ENCODE measurements at places on chromosomes 3 and 15.

GRCh38 chr3:98322101-98322500, 31.6 kb upstream of the OR5K4 start:
- no peak for DNase-seq

DNA sequence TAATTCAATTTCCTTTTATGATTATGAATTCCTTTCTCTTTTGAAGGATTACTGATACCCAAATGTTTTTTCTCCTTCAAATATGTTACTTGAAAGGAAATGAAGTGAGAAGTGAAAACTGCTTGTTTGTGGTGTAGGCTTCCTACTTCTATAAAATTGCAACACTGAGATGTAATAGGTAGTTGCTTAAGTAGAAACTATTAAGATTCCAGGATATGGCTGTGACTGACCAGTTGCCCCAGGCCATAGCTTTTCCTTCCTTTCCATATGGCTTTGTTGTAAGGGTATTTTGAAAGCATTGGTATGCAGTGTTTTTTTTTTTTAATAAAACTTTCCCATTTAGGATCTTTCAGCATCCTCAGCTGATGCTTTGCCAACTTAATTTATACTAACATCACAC, 28.5 kb downstream of the DNAJC13 start:
- DNase-seq: no peak

GRCh38 chr3:50193746-50194127, 2.3 kb downstream of the GNAT1 start:
- DNase-seq: no peak

DNA sequence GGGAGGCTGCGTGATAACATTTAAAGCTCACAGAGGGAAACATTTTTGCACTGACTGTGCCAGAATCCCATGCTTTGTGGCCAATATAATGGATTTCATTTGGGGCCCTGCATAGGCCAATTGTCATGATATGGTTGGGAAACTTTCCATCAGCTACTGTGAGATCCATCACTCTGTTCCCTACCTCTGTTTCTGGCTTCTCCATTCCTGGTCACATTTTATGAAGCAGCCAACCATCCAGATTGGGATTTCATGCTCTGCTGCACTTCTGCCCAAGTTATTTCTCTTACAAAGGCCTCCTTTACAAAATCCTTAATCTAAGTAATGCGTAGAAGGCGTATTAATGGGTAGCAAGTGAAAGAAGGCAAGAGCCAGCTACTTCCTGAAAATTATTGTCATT, 221.1 kb downstream of the LRTM1 start:
- DNase-seq: no peak

DNA sequence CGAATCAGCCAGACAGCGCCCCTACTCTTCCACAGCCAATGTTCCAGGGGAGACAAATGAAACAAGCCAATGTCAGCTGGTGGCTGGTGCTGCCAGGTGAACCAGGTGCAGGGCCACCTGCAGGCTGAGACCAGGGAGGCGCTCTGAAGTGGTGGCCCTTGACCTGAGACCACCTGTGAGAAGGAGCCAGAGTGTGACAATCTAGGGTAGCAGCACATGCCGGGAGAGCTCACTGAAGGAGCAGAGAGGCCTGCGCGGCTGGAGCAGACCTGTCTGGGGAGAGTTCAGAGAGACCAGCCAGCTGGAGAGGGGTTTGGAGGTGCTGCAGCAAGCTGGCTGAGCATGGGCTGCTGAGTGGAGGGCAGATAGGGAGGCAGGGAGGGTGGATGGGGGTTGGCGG, 693 bp upstream of the STAB1 start:
- no peak for DNase-seq

GRCh38 chr15:40357723-40358470, at the start of gene DISP2:
Gene DISP2, plus strand, starts transcription at chr15:40358219. Its CDS starts 103 bp downstream, at chr15:40358322.
- DNase-seq: peak; percentile 82

GRCh38 chr3:60240492-60240891, 1010.8 kb downstream of the FHIT start:
- no peak for DNase-seq

- no peak for DNase-seq
Measured at GRCh38 chr3:191328383-191328961, 722 bp upstream of the CCDC50 start.
